Naive thymus-derived CD4-positive, alpha-beta T cell (primary cell): ENCODE measurements at places on chromosomes 3 and 15.

DNA sequence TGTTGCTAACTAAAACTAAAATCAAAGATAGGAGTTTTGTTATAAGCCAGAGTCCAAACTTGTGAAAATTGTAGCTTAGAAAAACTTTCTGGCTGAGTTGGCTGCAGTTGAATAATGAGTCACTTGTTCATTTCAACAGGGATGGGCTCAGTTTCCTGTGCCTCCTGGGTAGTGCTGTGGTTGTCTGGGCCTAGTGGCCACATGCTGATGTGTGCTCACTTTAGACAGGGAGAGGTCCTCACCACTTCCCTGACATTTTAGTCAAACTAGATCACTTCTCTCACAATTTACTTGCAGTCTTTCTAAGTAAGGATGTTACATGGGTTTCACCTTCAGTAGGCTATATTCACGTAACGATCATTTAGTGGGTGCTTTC is 6.3 kb upstream of the UBE2Q2 start:
- no peak overlapping the region for H3K4me3 ChIP-seq
- no peaks in the 10 kb centered on the region for H3K27me3 ChIP-seq
- DNase-seq, result no peak
- H3K27ac ChIP-seq, result no peak overlapping the region
- no peaks in the 10 kb centered on the region for H3K36me3 ChIP-seq

- H3K4me3 ChIP-seq, result no peak overlapping the region
- no peaks in the 10 kb centered on the region for H3K27me3 ChIP-seq
- no peaks in the 10 kb centered on the region for H3K36me3 ChIP-seq
- peaks cover 5% of the 10 kb centered on the region for H3K4me1 ChIP-seq
Measured at GRCh38 chr15:74489518-74490338, 28.8 kb upstream of the UBL7 start.

- no peak overlapping the region for H3K27ac ChIP-seq
- no peaks in the 10 kb centered on the region for H3K4me1 ChIP-seq
- H3K27me3 ChIP-seq, result no peaks in the 10 kb centered on the region
- no peak overlapping the region for H3K4me3 ChIP-seq
- H3K36me3 ChIP-seq, result no peaks in the 10 kb centered on the region
Measured at GRCh38 chr3:107468782-107469181, 54.0 kb upstream of the BBX start.

DNA sequence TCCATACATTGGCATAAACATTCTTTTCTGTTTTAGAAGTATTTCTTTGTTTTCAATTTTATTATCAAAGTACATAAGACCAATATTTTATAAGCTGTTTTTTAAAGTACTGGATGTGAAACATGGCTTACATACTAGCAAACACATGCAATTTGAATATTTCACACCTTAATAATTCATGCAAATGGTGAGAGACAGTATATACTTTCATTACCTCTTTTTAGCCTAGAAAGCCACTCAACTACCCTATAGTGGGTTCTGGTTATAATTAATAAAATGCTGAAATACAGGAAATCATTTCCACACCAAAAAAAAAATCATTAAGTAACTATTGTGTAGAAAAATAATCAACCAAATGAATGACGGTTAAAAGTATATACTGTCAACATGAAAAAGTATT is 38.5 kb upstream of the MELTF start:
- peaks cover 23% of the 10 kb centered on the region for H3K36me3 ChIP-seq
- no peaks in the 10 kb centered on the region for H3K27me3 ChIP-seq
- no peak overlapping the region for H3K27ac ChIP-seq
- H3K4me1 ChIP-seq, result no peaks in the 10 kb centered on the region
- DNase-seq, result no peak

DNA sequence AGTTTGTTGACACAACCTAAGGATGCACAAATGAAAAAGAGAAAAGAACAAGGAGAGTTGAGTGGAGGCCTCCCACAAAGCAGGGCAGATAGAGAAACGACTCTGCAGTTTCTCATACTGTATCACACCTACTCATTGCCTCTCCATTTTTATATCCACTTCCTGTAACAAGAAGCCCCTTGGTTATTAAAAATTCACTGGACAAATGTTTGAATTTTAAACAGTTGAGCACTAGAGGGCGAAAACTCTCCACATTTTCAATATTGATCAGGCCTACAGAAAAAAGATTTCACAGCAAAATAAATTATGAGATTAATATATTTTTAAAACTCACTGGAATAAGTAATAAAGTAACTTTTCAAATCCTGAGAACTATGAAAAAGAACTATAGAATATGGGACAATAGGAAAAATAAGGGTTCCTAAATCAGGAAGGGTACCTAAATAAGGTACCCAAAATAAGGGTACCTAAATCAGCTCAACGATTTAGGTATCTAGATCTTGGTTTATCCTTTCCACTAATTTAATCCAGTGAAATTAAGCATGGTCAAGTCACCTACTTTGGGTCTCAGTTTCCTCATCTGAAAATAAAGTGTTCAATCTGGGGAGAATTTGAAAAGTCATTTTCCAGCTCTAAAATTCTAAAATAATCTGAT is 47.0 kb upstream of the PPIB start:
- H3K27ac ChIP-seq, result no peak overlapping the region
- H3K27me3 ChIP-seq, result no peaks in the 10 kb centered on the region
- peak; percentile 0 for DNase-seq
- no peak overlapping the region for H3K4me3 ChIP-seq
- H3K36me3 ChIP-seq, result no peaks in the 10 kb centered on the region
- H3K4me1 ChIP-seq, result no peaks in the 10 kb centered on the region

DNA sequence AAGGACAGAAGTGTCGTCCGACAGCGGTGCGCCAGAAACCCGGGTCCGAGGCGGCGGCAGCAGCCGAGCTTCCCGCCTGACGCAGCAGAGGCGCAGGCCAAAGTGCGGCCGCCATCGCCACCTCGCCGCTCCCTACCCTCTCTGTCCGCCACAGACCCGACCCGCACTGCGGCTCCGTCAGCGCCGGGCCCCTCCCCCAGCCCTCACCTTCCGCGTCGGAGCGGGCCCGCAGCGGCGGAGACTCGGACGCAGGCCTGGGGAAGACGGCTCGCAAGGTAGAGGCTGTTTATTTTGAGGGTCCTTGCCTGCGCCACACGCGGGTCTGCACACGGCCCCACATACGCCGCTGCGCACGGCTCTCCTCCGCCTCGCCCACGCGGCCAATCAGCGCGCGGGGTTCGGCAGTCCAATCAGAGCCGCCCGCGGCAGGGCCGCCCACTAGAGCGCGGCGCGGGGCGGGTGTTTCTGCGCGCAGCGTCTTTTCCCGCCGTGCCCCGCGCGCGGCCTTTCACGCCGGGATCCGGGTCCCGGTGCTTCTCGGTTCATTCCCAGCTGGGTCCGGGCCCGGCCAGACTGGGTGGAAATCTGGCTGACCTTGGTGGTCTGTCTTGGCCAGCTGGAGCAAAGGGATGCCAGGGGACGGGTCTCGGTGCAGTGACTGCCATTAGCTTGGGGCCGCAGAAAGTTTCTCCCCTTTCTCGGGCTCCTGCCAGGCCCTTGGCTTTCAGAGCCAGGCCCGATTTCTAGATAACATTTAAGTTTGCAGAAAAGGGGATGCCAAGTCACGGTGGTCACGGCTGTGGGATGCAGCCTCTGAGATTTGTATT is at the start of gene CNBP:
Gene CNBP, minus strand, starts transcription at position 328 of the 827 bp plus-strand sequence. CDS start 12,139 bp downstream, outside the sequence.
- peak within 1 kb of the TSS; percentile 100 for H3K27ac ChIP-seq
- H3K27me3 ChIP-seq, result no peaks in the 10 kb centered on the region
- no peaks in the 10 kb centered on the region for H3K36me3 ChIP-seq
- DNase-seq, result peak; percentile 96
- H3K4me3 ChIP-seq, result peak within 1 kb of the TSS; percentile 74
- peaks cover 18% of the 10 kb centered on the region for H3K4me1 ChIP-seq

- no peak overlapping the region for H3K4me3 ChIP-seq
- no peaks in the 10 kb centered on the region for H3K4me1 ChIP-seq
- no peak for DNase-seq
- H3K27ac ChIP-seq, result no peak overlapping the region
- H3K36me3 ChIP-seq, result no peaks in the 10 kb centered on the region
- H3K27me3 ChIP-seq, result no peaks in the 10 kb centered on the region
Measured at GRCh38 chr3:184696697-184697096, 15.2 kb downstream of the MAGEF1 start.

DNA sequence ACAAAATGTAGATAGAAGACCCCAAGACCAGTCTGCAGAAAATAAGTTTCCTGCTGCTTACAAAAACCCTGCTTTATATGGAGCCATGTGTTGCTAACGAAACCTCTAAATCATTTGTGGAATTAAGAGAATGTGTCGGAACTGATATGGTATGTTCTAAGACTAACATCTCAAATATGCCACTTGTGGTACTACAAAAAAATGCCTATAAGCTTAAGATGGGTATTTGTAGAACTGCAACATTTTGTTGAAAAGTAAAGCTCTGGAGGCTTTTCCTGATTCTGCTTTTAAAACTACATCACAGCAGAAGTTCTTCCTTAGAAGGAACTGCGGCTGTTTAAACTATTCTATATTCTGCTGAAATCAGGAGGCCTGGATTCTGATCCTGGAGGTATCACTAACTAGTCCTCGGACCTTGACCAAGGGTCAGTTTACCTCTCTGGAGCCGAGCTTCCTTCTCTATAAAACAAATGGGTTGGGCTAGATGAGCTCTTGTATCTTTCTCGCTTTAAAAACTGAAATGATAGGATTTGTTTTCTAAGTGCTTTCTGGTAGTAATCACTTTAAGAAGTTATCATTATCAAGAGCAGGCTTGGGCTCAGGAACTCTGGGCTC is 74.9 kb downstream of the RAD18 start:
- no peak for DNase-seq
- H3K27me3 ChIP-seq, result no peaks in the 10 kb centered on the region
- no peak overlapping the region for H3K27ac ChIP-seq
- H3K36me3 ChIP-seq, result peaks cover 13% of the 10 kb centered on the region

DNA sequence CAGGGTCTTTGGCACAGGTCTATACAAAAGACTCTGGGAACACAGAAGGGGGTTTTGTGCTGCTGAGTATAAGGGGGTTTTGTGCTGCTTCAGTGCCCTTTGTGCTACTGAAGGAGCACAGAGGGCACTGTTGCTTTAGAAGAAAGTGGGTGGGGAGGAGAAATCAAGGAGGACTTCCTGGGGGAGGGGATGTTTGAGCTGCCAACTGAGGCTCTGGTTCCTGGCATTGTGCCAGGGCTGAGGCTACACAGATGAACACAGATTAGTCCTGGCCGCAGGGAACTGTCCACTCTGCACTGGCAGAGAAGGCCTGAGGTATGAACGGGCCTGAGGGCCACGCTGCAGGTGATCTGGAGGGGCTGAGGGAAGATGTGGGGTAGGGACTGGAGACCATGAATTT is 32.2 kb upstream of the SEC13 start:
- peaks cover 3% of the 10 kb centered on the region for H3K4me1 ChIP-seq
- no peak for DNase-seq

DNA sequence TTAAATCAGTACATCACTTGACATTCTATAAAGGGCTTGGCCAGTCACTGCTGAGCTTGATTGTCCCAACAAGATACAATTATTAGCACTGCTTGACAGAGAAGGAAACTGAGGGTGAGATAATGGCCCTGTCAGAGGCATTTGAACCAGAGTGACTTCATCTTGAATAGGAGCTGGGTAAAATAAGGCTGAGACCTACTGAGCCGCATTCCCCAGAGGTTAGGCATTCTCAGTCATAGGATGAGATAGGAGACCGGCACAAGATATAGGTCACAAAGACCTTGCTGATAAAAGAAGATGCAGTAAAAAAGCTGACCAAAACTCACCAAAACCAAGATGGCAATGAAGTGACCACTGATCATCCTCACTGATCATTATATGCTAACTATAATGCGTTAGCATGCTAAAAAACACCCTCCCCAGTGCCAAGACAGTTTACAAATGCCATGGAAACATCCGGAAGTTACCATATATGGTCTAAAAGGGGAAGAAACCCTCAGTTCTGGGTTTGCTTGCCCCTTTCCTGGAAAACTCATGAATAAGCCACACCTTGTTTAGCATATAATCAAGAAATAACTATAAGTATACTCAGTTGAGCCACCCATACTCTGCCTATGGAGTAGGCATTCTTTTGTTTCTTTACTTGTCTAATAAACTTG is 239.1 kb upstream of the SETMAR start:
- H3K4me3 ChIP-seq, result no peak overlapping the region
- DNase-seq, result no peak
- no peaks in the 10 kb centered on the region for H3K27me3 ChIP-seq
- H3K36me3 ChIP-seq, result no peaks in the 10 kb centered on the region
- H3K27ac ChIP-seq, result no peak overlapping the region

DNA sequence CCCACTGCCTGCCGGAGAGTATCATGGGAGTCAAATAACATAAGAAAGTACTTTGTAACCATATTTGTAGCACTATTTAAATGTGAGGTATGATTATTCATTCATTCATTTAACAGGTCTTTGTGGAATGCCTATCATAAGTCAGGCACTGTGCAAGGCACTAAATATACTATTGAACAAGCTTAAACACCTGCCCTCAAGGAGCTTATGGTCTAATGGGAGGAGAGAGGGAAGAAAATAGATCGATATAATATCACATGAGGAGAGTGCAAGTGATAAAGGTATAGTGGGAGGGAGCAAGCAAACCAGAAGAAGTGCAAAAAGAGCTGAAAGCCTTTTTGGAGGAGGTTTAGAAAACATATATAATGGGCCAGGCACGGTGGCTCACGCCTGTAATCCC is 3.3 kb upstream of the HERC1 start:
- no peaks in the 10 kb centered on the region for H3K36me3 ChIP-seq
- DNase-seq, result no peak
- no peaks in the 10 kb centered on the region for H3K27me3 ChIP-seq
- no peak overlapping the region for H3K27ac ChIP-seq

DNA sequence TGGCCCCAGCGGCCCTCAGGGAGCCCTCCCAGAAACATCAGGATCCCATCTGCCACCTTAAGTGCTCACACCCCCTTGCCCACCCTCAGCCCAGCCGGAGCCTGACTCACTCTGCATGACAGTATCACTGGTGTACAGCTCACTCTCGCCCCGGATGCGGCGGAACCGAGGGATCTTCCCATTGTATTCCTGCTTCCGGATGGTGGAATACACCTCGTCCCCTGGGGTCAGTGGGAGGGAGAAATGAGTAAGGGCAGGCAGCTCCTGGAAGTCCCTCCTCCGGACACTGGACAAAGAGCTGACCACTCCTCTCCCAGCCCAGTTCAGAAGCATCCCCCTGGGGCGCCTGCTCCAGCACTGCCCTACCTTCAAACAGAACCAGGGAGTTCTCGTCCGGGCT is 16.5 kb downstream of the SEMA7A start:
- no peak overlapping the region for H3K27ac ChIP-seq
- H3K36me3 ChIP-seq, result peaks cover 10% of the 10 kb centered on the region
- DNase-seq, result no peak
- H3K27me3 ChIP-seq, result no peaks in the 10 kb centered on the region
- peaks cover 22% of the 10 kb centered on the region for H3K4me1 ChIP-seq
- H3K4me3 ChIP-seq, result no peak overlapping the region

GRCh38 chr3:98109807-98110549 is 20.5 kb upstream of the OR5H1 start:
- no peak for DNase-seq
- H3K4me1 ChIP-seq, result no peaks in the 10 kb centered on the region
- no peaks in the 10 kb centered on the region for H3K36me3 ChIP-seq

DNA sequence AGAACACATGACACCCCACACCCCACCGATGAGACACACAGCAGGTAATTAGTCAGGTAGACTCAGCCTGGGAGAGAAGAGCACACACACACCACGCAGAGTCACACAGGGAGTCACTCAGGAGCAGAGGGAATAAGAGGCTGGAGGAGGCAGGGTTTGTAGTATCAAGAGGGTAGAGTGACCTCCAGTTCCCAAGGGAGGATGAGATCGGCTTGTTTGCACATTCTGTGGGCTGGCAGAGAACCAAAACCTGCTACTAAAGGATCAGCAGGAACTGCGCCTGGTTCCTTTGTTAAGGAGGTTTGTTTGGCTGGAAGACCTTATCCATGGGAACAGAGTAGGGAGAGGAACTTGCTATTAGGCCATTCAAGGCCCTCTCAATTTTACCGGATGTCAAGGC is 281.4 kb upstream of the SLCO3A1 start:
- no peaks in the 10 kb centered on the region for H3K4me1 ChIP-seq
- no peak overlapping the region for H3K27ac ChIP-seq
- no peaks in the 10 kb centered on the region for H3K27me3 ChIP-seq
